NCI-H526 treated with DMSO at 0.1 percent for 48 hours (cell line): ENCODE measurements at places on chromosomes 12 and 14.

DNA sequence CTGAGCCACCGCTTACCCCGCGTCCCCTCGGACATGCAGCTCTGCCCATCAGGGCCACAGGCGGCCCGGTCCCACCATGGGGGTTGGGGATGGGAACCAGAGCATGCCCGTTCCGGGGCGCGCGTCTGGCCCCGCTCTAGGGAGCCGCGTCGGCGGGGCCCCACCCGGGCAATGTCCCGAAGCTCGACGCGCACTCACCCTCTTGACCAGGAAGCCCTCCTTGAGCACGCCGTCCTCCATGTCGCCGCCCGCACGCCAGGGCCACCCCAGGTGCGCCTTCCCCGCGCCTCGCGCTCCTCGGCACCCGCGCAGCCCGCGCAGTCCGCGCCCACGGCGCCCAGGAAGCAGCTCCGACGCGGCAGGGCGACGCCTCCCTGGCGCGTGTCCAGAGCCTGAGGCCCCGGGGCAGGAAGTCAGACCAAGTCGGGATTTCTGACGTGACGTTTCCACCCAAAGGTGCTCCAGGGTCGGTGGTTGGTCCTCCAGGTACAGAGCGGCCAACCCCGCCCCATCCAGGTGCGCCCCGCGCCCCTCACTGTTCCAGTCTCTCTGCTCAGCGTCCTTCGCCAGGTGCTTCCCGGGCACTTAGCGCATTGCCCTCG is at the start of gene PLEK2:
PLEK2 (minus strand) TSS at position 346 of the 602 bp plus-strand sequence; CDS start at position 240, 106 bp downstream.
- no peak for DNase-seq

DNA sequence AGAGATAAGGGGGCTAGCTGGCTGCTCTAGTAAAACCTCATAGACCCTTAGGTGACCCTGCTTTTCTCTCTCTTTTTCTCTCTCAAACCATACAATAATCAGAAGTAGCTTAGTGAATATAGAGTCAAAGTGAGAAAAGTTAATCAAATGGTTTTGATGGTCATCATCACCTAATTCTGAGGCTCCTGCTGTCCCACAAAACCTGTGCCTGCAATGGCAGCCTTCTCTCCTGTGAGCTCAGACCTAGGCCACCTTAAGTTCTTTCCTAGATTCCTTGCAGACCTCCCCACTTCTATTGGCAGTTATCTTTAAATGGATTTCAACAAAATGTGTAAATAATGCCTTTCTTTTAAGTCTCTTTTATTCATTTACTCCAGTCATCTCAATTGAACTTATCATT is 1.5 kb upstream of the RPAP3 start:
- no peak for DNase-seq

- no peak for DNase-seq
Observed at GRCh38 chr14:59435101-59435500, 30.1 kb downstream of the GPR135 start.

- DNase-seq, result no peak
Observed at GRCh38 chr12:110798461-110798860, 48.3 kb upstream of the CCDC63 start.

DNA sequence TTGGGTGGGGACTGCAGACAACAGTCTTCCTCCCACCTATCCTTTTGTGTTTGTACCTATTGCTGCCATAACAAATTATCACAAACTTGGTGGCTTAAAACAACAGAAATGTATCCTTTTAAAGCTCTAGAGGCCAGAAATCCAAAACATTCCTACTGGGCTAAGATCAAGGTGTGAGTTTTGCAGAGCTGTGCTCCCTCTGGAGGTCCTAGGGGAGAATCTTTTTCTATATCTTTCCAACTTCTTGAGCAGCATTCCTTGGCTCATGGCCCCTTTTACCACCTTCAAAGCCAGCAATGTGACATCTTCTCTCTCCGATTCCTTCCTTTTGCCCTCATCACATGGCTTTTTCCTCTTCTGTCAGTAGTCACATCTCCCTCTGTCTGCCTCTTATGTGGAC is 190.6 kb downstream of the TTC8 start:
- DNase-seq, result no peak

DNA sequence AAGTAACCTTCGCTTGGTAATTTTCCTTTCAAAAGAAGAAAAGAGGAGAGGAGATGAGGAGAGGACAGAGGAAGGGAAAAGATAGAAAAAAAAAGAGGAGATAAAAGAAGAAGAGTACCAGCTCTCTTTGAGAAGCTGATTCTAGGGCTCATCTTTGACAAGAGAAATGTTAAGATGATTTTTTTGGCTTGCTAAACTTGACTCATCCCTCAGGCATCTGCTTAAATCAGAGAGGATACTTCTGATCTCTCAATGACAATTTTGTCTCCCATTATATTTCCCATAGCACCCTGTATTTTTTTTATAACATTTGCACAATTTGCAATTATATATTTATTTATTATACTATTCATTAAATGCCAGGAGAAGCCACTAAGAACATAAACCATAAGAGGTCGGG is 17.1 kb downstream of the SYT1 start:
- no peak for DNase-seq

DNA sequence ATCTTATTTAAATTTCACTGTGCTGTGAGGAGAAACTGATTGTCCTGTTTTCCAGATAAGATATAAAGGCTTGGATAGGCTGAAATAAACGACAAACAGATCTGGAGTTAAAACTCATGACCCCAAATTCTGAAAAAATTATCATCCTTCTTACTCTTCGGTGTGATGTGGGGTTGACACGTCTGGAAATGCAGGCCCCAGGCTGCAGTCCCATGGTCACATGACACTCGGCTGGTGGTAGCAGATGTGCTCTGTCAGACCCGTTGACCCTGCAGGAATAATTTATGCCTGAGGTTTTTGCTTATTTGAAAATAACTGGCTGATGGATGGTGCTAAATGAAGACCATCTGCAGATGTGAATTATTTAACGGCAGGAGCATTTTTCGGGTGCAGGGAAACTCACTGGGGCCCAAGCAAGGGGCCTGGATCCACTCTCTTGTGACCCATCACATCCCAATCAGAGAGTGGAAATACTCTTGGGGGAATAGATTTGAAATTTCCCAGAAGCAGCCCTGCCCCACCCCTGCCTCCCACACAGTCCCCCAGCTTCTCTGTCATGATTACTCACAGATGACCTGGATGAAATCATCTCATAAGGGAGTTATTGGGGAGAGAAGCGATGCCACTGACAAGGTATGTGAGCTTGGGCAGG is 47.7 kb upstream of the CMKLR1 start:
- DNase-seq, result no peak

GRCh38 chr12:21678959-21679358 is 21.3 kb upstream of the LDHB start:
- no peak for DNase-seq

DNA sequence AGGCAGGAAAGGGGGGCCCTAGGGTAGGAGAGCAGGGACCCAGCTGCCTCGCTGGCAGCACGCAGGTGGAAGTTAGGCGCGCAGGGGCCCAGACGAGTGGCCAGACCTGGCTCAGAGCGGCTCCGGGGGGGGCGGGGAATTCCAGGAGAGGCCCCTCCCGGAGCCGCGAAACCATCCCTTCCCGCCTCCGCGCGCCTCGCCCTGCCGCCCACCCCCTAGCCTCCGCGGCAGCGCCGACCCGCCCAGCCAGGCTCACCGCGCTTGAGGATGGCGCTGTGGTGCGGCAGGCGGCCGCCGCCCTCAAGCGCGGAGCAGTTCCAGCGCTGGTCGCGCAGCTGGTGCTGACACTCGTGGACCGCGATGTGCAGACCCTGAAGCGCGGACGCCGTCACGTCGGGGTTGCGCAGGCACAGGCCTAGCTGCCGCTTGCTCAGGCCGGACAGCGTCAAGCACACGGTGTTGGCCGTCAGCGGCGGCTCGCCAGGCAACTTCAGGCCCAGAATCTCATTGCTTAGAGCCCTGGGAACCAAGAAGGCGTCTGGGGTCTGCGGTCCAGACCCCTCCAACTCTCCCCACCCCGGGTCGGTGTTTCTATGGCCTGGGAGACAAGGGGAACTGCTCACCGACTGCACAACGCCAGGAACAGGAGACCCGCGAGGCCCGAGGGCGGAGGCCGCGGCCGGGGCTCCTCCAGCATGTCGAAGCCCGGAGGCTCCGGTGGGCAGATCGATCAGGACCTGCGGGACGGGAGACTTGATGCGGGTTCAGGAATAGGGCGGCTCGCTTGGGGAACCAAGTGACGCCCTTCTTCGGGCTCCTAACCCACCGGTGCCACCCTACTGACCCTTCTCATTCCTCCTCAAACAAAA is 1.5 kb downstream of the WNT10B start:
- no peak for DNase-seq

DNA sequence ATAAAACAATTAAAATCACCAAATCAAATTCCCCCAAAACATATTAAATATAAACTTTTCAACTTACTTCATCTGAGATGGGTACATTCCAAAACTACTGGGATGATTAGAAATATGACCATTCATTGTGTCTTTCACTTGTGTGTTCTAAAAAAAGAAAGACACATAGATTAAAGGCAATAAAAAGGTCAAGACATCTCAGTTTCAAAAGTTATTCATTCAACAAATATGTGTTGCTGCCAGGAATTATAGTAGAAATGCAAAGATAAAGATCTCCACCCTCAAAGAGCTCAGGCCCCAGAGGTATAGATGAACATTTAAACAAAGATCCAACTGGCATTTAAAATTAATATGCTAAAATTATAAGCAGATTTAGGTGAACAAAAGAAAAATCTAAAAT is 106.4 kb downstream of the EPS8 start:
- no peak for DNase-seq

DNA sequence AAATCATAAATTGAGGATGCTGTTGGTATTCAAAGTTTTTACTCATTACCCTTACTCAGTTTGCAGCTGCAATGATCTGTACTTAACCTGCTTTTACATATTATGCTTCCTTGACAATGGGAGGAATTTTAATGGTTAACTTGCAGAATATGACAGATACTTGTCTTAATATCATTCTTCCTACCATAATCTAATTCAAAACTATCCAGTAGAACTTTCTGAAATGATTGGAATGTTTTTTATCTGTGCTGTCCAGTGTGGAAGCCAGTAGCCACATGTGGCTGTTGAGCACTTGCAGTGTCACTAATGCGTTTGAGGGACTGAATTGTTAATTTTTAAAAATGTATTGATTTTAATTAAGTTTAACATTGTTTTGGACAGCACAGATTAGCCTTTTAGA is 23.5 kb downstream of the FGFR1OP2 start:
- no peak for DNase-seq

GRCh38 chr12:27446436-27446835 is at the start of gene SMCO2:
Gene SMCO2, plus strand, starts transcription at chr12:27446736. Its CDS starts 23,896 bp downstream, at chr12:27470632.
- no peak for DNase-seq

DNA sequence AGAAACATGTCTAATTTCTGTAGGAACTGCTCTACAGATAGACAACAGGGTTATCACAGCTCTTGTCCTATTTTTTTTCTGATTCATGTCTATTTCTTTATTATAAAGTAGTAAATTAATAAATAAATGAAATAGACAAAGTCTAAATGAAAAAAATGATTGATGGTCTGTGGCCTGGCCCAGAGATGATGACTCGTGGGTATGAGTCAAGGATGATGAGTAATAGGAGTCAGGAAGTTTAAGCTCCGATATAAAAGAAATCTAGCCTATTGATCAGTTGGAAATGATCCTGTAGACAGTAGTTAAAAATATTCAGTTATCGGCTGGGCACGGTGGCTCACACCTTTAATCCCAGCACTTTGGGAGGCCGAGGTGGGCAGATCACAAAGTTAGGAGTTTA is 90.6 kb upstream of the RTL1 start:
- no peak for DNase-seq

- DNase-seq, result no peak
Observed at GRCh38 chr14:21199611-21200560, 44.0 kb upstream of the OR5AU1 start.

- DNase-seq, result no peak
Observed at GRCh38 chr12:84356224-84356623, 556.4 kb downstream of the SLC6A15 start.

GRCh38 chr12:20366776-20367409 is 1.4 kb upstream of the PDE3A start:
- DNase-seq, result no peak

GRCh38 chr14:98593361-98593761 is 678.6 kb downstream of the BCL11B start:
- no peak for DNase-seq

GRCh38 chr12:56358836-56359532 is 923 bp downstream of the STAT2 start:
- DNase-seq, result no peak

DNA sequence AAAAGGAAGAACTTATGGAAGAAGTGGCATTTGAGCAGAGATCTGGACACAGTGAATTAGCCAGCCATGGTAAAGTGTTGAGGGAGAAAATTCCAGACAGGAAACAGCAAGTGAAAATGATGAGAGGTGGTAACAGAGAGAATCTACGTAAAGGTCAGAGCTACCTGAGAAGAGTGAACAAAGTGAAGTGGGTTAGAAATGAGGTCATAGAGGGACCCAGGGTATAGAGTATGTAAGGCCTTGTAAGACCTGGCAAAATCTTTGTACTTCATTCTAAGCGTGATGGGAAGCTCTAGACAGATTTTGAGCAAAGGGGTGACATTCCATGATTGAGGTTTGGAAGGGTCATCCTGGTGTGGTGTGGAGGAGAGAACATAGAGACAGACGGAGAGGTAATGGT is 49.3 kb upstream of the LRRK2 start:
- DNase-seq, result no peak

DNA sequence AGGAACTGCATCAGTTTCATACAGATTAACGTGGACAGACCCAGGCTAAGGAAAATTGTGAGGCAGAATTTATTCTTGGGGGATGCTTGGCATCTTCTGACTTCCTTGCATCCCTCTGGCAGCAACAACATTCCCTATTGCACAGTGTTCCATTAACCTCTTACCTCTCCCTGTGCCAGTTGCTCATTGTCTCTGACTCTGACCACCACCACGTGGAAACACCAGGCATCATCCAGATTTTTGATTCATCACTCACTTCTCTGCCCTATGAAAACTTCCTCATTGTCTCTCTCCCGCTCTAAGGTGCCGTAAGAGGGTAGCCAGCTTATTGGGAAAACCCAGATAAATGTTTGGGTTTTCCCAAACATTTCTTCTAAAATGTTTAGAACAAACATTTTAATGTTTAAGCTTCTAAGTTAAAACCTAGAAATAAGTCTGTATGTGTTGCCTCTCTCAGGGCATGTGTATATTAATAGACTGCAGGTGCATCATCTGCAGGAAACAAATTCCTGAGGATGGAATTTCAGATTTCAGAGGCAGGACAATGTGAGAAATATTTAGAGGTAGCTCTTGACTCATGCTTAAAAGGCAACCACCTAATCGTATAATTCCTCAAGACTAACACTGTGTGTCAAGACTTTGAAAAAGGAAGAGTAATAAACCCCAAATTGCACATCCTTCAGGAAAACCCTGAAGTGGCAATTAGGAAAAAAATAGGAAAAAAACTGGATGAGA is 64.5 kb upstream of the SLC35F4 start:
- no peak for DNase-seq

DNA sequence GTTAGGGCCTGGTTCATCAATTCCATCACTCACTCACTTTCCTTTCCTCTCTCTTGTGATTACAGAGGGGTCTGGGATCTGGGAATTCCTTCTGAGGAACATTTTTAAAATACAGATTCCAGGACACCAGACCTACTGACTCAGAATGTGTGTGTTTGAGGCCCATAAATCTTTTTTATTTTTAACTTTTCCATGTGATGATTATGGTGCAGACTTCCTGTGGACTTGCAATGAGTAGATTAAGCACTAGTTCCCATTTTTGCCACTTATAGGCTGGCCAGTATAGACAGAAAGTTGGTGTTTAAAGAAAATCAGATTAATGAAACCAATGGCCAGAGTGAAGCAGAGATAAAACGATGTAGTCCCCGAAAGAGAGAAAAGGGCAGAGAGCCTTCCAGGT is 28.1 kb downstream of the SLC41A2 start:
- no peak for DNase-seq

- no peak for DNase-seq
Observed at GRCh38 chr12:108857158-108857407, 300 bp downstream of the SSH1 start.

- DNase-seq, result peak; percentile 21
Observed at GRCh38 chr12:42568952-42569915, 20.3 kb downstream of the PRICKLE1 start.
